ENCODE measurements at places on chromosomes 2 and 18.

- no peak for DNase-seq
Observed at GRCh38 chr2:25268139-25268538, 73.6 kb downstream of the DNMT3A start.

DNA sequence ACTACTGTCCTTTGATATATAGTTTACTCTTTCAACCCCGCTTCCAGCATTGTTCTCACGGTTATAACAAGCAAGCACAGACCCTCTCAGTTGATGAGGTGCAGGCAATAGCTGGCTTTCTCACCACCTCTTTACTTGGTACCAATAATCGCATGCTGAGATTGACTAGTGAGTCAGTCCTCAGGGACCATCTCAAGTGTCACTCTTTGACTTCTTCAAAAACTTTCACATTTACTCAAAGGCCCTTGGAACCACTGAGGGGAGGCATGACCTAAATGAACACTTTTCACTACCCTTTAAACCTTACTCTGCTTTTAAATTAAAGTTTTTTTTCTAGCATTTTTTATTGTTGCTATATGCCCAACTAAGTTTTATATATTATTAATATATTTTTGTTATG lies 101.8 kb downstream of the DAW1 start:
- DNase-seq: no peak

- DNase-seq: no peak
Observed at GRCh38 chr18:57002627-57003026, 144.3 kb upstream of the BOD1L2 start.

DNA sequence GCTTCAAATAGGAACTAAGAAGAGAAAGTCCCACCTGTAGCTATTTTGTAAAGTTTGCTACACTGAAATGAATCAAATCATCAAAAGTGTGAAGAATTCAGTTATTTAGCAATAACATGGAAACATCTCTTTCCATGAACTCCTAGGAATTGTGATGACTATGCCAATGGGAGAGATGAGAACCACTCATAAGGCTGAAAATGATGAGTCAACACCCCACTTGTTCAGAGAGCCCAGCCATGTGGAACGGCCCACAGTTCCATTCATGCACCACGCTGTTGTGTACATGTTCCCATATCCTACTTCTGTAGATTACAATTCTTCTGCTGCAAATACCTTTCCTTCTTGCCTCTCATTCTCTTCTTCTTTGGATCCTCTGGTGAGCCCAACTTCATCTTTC lies 645.5 kb upstream of the ID2 start:
- no peak for DNase-seq

- DNase-seq: no peak
Observed at GRCh38 chr2:32453242-32454062, 96.6 kb downstream of the BIRC6 start.
